ENCODE measurements at places on chromosomes 7 and 10.

DNA sequence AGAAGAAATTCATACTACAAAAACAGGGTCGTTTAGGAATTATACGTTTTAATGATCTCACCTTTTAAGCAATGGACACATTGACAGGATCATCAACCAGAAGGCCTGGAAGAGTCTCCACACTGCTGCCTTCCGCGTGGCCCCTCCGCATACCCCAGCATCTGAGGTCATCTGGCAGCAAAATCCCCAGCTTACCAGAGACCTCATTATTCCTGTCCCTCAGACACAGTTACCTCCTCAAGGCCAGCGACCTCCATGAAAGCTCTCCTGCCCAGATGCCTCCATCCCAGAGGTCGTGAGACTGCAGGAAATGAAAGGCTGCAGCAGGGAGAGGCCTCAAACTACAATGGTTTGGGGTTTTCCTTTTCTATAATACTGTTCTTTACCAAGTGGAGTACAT lies 14.8 kb upstream of the GSAP start:
- no peak for DNase-seq

DNA sequence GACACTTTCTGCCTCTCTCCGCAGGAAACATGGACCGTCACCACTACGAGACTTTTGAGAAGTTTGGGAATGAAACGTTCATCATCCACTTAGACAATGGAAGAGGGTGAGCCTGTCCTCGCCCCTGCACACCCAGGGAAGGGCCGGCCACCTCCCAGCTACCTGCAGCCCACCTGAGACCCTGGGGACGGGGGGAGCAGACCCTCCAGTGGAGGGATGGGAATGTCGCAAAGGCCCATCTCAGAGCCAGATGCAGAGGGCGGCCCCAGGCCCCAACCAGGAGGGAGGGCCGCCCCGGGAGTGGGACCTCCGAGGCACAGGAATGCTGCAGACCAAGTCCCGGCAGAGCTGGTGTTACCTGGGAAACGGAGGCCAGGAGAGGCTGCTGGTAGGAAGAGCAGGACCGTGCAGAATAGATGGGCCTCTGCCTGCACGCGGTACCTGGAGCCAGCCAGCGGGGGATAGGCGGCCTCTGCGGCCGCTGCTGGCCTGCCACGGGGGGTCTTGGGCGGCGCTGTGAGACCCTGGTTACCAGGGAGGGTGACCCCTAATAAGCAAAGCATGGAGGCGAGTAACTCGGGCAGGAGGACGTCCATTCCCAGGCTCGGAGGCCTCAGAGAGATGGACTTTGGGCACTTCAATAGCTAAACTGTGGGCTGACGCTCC lies 32.9 kb upstream of the FOXL3 start:
- no peak for DNase-seq

- DNase-seq = peak; percentile 51
Measured at GRCh38 chr10:6770846-6771245, 190.8 kb upstream of the PRKCQ start.

- DNase-seq = no peak
Measured at GRCh38 chr7:155252444-155252887, 45.2 kb upstream of the INSIG1 start.

DNA sequence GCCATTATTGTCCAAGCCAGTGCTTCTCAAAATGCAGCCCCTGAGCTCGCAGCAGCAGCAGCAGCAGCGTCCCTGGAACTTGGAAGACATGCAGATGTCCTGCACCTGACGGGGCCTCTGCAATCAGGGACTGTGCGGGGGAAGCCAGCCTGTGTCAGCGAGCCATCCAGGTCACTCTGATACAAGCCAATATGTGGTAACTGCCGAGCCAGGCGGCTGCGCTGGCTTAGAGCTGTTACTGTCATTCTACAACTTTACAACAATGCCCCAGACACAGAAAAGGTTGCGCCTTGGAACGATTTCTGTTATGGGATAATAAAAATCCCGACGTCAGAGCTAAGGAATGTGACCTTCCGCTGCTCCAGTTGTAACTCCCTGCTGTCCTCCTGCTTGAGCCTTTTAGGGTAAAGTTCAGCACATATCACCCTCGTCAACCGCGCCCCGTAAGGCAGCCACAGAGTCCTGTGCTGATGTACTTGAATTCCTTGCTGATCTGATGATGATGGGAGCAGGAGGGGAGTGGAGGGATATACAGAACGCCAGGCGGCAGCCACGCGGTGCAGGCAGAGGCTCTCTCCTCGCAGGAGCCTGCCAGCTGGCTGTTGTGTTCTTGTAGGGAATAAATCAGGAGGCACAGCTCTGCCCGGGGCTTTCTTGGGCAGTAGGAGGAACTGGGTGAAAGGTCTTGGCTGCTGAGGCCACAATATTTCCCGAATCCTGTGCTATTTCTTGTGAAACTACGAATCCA lies 20.0 kb upstream of the CRYGN start:
- peak; percentile 97 for DNase-seq

DNA sequence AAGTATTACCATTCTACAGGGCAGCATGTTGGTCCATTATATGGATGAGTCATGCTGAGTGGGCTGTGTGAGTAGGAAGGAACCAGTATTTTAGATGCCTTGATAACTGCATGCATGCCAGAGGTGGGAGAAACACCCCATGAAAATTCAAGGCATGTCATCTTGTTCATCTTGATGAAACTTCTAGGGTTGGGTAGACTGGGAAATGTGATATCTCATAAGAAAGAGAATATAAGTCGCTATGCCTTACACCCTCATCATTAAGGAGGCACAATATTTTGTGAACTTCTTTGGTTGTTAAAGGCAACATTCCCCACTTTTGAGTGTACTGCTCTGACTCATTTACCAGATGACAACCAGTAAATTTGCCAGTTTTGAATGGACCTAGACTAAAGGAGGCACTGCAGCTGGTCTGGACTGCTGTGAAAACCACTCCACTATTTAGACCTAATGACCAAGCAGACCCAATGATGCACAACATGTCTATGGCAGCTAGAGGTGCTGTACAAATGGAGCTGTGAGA lies 48.0 kb downstream of the ZNF365 start:
- DNase-seq = no peak

DNA sequence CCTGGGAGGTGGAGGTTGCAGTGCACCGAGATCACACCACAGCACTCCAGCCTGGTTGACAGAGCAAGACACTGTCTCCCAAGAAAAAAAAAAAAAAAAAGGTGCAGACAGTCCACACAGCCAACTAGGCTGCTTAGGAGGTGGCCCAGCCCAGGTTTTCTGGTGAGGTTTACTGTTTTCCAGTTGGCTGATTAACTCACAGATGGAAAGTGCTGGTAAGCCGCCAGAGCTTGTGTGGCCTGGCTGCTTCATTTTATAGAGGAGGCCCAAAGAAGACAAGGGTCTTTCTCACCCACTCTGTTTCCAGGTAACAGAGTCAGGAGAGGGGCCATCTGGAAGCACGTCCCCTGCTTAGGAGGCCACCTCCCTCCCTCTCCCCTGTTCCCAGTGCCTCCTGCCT lies 6.2 kb downstream of the RHBDD2 start:
- DNase-seq = no peak

DNA sequence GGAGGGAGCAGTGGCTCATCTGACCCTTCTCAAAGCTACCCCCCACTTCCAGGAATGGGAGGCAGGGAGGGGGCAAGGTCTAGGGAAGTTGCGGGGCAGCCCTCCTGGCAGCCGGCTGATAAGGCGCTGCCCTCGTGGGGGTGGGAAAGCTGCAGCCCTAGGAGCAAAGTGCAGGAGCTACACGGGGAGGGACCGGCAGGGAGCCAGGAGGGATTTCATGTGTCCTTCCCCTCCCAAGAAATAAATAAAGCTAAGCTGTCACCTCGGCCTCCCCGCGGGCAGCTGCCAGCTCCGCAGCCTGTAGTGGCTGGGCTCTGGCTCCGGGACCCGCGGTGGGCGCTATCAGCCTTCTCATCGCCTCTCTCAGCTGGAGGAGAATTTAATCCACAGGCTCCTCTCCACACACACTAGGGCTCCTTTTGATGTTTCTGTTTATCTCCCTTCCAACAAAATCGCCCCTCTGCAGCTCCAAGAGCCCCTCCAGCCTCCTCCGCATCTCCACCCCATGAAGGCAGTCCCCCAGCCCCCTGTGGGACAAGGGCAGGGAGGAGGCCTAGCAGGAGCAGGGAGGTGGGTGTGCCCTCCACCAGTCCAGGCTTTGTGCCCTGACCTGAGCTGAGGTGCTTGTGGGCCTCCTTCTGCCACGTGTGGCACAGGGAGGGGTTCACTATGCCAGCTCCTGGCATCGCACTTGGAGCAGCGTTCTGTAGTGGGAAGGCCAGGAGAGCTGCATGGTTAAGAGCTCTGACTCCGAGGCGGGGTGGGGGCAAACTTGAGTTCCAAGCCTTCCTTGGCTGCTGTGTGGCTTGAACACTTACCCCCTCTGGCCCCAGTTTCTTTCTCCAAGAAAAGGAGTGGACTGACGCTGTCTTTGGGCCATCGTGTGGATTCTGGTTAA lies 80.5 kb downstream of the C10orf105 start:
- DNase-seq = no peak

- DNase-seq = no peak
Measured at GRCh38 chr10:108303149-108303548, 1138.6 kb upstream of the SORCS1 start.

- DNase-seq = peak; percentile 19
Measured at GRCh38 chr7:87328281-87328680, 17.2 kb upstream of the CROT start.

- no peak for DNase-seq
Measured at GRCh38 chr7:100673942-100674410, 436 bp downstream of the GNB2 start.

- no peak for DNase-seq
Measured at GRCh38 chr7:56447864-56448693, 331.9 kb upstream of the NUPR2 start.

GRCh38 chr10:24468281-24468751 lies 255.4 kb downstream of the ARHGAP21 start:
- DNase-seq = no peak

DNA sequence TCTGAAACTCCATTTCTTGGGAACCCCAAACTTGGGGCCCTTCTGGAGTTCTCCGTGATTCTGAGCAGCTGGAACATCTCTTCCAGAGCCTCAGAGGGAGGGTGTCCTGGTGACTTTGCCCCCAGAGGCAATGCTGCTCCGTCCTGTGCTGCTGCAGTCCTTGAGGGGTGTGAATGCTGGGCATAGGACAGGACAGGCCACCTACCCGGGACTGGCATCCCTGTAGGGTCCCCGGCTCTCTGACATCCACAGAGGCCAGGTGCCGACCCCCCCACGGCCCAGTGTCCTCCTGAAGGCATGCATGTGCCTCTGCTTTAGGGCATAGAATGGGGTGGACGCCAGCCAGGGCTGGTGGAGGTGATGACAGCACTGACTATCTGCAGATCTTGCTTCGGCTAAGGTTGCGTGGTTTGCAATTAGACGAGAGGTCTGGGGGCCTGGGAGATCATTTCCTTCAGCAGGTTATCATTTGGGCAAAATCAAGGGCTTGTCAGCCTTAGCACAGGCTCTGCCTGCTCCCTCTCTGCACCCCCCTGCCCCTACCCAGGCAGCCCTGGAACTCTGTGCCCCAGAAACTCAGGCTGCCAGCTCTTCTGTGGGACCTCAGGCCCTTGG lies 136.9 kb upstream of the GPR26 start:
- DNase-seq = no peak

DNA sequence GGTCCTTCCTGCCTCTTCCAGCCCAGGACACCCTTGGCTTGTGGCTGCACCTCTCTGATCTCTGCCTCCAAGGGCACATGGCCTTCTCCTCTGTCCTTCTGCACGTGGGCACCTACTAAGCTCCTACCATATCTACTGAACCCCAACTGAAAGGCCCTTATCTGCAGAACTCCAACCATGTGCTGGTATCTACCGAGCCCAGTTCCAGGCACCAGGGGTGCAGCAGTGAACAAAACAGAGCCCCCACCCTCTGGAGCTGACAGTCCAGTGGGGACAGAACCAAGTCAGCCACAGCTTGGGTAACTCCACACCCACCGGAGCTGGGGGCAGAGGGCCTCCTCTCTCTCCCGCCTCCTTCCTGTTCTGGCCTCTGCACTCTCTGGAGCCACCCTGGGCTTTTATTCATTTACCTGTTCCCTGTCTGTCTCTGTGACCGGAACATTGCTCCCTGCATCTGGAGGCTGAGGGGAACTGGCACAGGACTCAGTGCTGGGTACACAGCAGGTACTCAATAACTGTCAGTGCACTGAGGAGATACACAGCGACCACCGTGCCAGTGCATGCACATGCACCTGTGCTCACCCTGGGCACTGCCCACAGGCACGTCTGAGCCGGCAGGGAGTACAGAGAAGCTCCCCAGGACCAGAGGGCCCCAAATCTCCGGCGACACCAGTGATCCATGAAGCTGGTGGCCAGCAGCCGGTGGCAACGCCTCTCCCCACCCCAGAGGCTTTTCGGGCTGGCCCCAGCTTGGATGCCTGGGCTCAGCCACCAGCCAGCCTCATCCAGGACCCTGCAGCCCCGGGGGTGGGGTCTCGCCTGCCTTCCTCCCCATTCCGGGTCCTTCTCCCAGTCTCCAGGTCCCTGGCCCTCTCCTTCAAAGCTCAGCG lies 2.0 kb downstream of the MICALL2 start:
- no peak for DNase-seq

DNA sequence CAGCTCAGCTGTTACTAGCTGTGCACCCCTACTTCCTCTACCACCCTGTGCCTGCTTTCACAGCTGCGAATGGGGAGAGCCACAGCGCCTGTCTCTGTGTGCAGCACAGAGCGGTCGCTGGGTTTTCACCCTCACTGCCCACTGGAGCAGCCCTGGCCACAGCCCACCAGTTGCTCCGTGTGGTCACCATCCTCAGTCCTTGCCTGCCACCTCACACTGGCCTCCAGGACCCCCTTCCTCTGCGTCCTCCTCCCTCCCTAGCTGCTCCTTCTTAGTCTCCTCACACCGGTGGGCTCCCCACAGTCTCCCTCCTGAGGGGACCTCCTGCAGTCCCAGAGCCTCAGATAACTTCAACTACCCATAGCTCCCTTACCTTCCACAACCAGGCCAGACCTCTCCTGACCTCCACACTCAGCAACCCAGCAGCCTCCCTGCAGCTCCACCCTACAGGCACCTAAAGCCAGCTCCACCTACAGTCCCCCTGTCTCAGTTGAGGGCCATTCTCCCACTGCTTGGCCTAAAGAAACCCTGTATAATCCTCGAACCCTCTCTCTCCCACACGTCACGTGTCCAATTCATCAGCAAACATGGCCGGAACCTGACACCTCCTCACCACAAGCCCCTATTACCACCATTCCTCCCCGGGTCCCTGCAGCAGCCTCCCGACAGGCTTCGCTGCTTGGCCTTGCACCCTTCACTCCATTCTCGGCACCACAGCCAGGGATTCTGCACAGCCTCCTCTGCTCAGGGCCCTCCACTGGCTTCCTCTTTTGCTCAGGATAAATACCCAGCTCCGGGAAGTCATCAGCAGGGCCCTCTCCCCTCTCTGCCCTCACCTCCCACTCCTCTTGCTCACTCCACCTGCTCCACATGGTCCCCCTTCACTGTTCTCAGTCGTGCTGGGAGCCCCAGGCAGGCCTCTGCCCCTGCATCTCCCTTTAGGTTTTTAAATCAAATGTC lies 28.1 kb downstream of the PLAC9 start:
- no peak for DNase-seq

Data from Caki2 (cell line).